ENCODE measurements at places on chromosomes 2 and 18. TPM values are rescaled to one million over a fixed set of nuclear protein-coding genes. Genes with fewer than 3 reads are reported as not detected.

- DNase-seq = no peak
Observed at GRCh38 chr18:45412577-45412976, 202.7 kb upstream of the SLC14A2 start.

The GEN1 gene
- 3.5 TPM for total RNA-seq

DNA sequence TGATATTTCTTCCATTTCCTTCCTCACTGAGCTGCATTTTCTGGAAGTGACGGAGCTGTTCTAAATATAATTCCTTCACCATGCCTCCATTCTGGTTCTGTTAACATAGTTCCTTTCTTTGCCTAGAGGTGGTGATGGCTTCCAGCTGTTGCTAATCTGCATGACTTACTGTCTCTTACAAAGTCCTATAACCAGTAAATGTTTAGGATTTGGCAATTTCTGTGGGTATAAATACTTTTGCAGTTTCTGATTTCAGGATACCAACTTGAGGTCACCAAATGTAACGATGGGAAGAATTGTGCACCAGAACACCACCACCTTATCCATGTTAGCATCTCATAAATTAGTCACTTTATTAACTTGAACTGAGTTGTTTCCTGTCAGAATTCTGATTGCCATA, 101.7 kb upstream of the FN1 start:
- no peak for DNase-seq

The APCDD1 gene
- 13.9 TPM for total RNA-seq

DNA sequence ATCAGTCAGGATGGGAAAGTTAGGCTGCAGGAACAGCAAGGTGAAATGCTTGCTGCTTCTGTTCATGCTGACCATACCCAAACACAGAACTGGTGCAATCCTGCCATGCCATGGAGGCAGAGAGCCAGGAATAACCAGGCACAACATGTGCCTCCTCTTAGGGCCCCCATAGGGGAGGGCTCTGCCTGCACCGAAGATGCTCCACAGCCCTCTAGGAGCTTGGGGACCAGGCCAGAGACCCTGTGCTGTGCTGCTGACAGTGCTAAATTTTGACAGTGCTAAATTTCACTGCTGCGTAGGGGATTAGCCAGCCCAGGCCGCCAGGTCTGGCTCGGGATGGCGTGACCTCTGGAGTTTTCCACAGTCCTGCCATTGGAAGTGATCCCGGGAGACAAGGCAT, 173.3 kb downstream of the SH3RF3 start:
- no peak for DNase-seq

DNA sequence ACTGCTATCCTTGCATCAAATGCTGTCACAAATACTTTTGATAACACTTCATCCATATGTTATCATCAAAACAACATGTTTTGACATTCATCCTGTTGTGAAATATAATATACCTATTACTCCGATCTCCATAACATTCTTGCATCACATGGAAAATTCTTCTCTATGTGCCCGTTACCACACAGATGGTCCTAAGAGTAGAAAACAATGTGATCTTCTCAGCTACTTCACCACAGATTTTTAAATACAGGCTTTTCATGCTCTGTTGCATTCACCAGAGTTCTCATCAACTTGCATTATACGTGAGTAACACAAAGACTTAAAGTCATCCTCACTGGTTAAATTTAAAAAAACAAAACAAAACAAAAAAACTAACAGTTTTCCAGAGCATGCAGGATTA, 1603.3 kb upstream of the ZEB2 start:
- no peak for DNase-seq

DNA sequence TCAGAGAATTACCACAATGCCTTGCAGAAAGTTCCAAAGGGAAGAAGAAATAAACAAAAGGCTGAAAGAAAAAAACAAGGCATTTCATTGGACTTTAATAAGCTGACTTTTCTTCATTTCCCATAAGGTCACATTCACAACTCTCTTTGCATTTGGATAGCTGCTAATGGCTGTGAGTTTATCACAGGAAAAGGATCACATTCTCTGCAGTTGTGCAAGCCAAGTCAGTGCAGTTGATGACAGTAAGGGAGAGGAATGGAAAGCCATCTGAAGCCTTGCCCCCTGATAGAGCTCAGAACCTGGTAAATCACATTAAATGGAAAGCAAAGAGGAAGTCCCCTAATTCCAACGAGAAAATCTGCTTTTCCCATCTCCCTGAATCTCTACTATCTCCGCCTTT, 950.6 kb downstream of the CNTNAP5 start:
- no peak for DNase-seq

DNA sequence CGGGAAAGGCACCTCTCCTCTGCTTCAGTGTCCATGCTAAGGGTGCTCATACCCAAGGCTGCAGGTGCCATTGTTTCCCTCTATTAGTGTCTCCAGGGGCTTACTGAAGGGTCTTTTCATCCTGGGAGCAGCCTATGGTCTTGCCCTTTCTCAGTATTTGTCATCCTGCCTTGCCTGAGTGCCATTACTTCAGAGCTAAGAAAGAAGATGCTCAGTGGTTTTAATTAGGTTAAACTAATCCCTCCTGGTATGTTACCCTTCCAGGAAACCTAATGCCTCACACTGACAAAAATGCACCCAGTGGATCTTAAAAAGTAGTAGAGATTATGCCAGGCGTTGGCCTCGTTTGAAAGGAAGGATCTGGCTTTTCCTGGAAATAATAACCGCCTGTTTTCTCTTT, 151.4 kb downstream of the LRRTM1 start:
- DNase-seq = no peak

The CBLN2 gene
- not detected for total RNA-seq

DNA sequence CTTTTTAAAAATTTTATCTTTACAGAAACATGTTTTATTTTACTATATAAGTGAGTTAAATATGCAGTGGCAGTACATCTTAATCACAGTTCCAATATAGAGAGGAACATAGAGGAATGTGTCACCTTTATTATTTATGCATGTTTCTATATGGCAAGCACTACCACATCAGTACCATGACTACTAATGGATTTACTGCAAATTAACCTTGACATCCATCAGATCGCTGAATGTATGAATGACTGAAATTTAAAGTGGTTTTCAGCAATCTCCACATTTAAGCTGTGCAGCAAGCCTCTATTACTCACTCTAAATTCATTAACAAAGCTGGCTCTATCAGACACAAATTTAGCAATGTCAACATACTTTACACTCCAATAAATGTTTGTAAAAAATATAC, 790.6 kb downstream of the NRXN1 start:
- DNase-seq = no peak

The AGFG1 gene
- total RNA-seq = 82.8 TPM

- no peak for DNase-seq
Observed at GRCh38 chr18:62332964-62333695, 8.0 kb downstream of the TNFRSF11A start.

The SERPINB10 gene
- not detected for total RNA-seq

The SAG gene
- not detected for total RNA-seq

- no peak for DNase-seq
Observed at GRCh38 chr2:47405757-47406156, 2.8 kb downstream of the MSH2 start.

GRCh38 chr18:79599441-79599931, 80.1 kb upstream of the CTDP1 start:
- peak; percentile 73 for DNase-seq

DNA sequence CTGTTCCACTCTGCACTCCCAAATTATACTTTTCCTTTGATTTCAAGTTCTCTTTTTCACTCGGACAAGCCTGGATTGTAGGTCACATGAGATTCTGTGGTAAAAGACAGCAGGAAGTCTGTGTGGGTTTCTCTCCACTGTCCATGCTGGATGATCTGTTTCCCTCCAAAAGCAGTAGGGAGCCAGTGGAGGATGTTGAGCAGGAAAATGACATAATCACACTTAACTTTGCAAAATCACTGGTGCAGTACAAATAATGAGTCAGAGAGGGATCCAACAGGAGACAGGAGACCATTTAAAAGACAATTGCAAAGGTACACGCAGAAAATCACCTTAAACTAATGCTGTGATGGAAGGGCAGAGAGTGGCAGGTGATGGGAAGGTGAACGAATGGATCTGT, 301.3 kb downstream of the ZNF407 start:
- no peak for DNase-seq

GRCh38 chr2:71772510-71773172, 319.3 kb downstream of the DYSF start:
- no peak for DNase-seq

The FAM110C gene
- 1.3 TPM for total RNA-seq

DNA sequence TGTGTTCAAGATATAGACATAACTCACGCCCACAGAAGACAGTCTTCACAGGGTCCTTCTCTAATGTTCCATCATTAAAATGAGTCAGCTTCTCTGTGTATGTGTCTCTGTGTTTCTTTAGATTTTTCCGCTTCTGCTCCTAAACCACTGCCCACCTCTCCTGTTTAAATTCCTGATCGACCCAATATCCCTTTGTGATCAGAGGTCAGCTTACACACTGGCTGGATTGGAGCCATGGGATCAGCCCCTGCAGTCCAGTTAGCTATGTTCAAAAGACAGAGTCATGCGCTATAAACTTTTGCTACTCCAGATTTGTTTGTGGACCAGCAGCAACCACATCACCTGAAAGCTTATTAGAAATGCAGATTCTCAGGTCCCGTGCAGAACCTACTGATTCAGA, 229.2 kb downstream of the C1D start:
- DNase-seq = no peak

The SGPP2 gene
- total RNA-seq = not detected

The SERPINB12 gene
- not detected for total RNA-seq

- DNase-seq = no peak
Observed at GRCh38 chr2:186309901-186310300, 176.2 kb upstream of the ZC3H15 start.

The NMUR1 gene
- 7.4 TPM for total RNA-seq

GRCh38 chr2:45729753-45730512, 78.5 kb downstream of the PRKCE start:
- DNase-seq = no peak

DNA sequence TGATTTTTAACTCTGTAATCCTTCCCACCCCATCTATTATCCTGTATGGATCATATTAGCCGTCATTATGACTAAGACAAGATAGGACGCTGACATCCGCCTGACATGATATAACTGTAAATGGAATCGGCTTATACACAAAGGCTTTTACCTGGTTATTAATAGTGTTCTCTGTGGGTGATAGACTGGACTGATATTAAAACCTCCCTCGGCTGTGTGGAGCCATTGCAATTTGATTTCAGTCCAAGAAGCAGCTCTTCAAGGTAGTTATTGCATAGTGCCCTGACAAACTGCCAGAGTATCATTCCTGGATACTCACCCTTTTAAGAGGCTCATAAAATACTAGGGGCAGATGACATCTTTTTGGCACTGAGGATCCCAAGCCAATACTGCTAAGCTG, 226.1 kb upstream of the HNRNPA3 start:
- no peak for DNase-seq

- no peak for DNase-seq
Observed at GRCh38 chr2:144180131-144180530, 339.8 kb downstream of the ZEB2 start.

DNA sequence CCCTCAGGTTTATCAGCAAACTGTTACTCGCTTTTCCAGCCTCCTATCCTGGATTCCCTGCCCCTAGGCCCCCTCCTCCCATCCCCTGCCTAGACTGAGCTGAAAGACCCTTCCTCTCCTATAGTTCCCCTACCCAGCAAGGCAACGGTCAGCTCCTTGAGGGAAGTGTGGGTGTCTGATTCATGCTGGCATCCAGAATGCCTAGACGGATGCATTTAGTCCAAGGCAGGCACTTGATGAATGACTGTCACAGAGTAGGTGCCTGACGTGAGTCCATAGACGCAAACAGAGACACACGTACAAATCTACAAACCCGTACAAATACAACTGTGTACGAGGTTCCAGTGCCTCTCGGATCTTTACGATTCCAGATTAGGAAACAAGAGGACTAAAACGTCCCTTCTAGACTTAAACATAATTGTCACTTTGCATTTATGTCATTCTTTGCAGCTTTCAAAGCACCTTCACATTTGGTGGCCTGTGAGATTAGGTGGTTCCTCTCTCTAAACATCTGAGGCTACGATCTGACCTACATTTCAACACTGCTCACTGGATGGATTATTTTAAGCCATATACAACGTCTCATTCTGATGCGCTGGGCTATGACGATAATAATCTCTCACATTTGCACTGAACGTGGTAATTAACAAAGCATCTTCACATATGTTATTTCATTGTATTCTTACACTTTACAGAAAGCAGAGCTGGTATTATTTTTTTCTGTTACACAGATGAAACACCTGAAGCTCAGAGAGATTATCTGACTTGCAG, 36.7 kb downstream of the DNMT3A start:
- DNase-seq = no peak

The SLC4A3 gene
- 6.2 TPM for total RNA-seq

DNA sequence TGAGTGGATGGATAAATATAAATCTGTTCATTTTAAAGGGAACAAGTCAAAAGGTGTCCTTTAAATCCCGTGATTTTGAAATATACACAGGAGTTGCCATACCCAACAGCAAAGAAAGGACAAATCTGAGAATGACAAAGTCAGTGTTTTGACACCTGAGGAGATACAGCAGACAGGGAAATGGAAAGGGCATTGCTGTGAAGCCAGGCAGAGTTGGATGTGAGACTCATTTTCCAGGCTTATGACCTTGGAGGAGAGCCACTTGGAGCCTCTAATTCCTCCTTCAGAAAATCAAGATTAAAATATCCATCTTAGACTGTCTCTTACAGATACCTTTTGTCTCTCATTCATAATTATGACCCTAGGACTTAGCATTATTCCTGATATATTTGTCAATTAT, 154.5 kb downstream of the GALNT3 start:
- no peak for DNase-seq

The FBXO15 gene
- total RNA-seq = not detected

DNA sequence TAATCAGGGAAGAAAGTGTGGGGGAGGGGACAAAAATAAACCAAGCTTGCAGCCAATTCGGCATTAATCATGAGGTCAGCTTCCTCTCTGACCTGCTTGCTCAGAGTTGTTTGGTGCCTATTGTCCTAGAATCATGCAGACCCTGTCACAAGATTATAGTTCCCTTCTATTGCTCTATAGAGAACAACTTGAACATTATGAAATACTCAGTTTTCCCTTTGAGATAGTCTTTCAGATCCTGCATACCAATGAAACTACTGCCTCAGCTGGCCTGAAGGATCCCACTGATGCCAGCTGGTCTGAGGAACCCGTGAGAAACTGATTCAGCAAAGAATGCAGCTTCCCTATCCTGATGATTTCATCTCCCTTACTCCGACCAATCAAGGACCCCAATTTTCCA, 955 bp upstream of the BBS5 start:
- DNase-seq = no peak

GRCh38 chr2:231383416-231384108, 11.9 kb upstream of the B3GNT7 start:
- no peak for DNase-seq

- DNase-seq = no peak
Observed at GRCh38 chr2:219688560-219689445, 61.4 kb downstream of the SLC4A3 start.

The TCF23 gene
- total RNA-seq = 5.0 TPM
